Cerebellar nuclear complex (tissue), 1 donor: ENCODE measurements at places on chromosomes 12 and 14.

GRCh38 chr12:85277900-85278597 is 2.0 kb upstream of the ALX1 start:
- no peak for DNase-seq

- no peak for DNase-seq
These were observed 110.0 kb upstream of the CPM start for GRCh38 chr12:69042970-69043369.

DNA sequence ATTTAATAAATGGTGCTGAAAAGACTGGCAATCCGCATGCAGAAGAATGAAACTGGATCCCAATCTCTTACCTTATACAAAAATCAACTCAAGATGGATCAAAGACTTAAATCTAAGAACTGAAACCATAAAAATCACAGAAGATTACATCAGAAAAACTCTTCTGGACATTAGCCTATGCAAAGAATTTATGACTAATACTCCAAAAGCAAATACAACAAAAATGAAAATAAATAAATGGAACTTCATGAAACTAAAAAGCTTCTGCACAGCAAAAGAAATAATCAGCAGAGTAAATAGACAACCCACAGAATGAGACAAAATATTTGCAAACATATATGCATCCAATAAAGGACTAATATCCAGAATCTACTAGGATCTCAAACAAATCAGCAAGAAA is 14.3 kb upstream of the CLEC1A start:
- no peak for DNase-seq

DNA sequence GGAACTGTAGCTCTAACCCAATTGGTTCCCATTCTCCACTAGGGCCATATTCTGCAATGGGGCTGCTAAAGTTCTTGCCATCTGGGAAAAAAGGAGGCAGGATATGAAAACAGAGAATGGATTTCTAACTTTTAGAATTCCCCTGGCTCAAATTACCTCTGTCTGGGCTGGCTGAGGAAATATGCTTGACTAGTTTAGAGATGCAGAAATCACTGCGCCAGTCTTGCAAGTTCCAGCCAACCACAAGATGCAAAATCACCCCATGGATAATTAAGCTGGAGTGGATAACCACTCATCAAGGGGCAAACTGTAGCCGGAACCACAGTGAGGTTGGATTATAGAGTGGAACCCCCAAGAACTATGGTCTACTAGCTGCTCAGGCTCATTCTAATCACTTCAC is 126.3 kb downstream of the RALGAPA1 start:
- DNase-seq, result no peak

- no peak for DNase-seq
These were observed 51.2 kb downstream of the SINHCAF start for GRCh38 chr12:31274520-31275300.

DNA sequence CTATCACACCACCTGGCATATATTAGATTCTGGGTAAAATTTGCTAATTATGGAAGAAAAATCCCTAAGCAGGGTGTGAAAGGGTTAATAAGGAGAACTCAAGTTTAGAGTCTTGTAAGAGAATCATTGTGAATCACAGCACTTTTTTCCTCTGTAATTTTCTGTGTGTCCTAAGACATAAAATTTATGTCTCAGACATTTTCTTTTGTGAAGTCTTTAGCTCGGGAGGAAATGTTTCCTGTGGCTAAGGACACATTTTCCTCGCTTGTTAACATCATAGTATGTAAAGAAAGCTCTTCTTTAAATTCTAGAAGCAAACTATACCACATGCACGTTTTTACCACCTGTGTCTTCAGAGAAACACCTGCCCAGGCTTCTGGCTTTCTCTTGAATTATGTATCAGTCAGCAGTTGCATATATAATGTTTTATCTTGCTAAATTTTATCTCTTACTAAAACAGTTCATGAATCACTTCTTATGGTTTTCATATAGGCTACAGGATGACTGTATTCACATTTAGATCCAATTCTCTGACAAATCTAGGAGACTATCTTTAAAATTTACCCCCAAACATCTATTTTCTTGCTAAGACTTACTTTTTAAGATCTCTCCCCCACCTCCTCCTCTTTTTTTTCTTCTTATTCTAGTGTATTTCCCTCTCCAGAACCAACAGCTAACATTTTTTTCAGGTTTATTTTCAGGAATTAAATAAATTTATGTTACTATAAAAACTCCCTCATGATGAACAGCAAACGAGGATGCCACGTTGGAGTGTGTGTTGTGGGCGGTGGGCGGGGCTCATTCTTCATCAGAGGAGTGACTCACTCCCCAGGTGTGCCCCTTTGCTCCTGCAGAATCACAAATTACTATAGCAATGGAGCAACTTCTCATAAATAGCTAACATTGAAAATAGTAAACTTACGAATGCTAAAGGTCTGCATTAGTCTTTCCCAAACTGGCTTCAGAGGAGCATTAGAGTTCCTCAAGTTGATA is 11.6 kb upstream of the CSRP2 start:
- DNase-seq, result no peak

GRCh38 chr12:4526923-4527546 is 11.7 kb upstream of the RAD51AP1 start:
- DNase-seq, result no peak

DNA sequence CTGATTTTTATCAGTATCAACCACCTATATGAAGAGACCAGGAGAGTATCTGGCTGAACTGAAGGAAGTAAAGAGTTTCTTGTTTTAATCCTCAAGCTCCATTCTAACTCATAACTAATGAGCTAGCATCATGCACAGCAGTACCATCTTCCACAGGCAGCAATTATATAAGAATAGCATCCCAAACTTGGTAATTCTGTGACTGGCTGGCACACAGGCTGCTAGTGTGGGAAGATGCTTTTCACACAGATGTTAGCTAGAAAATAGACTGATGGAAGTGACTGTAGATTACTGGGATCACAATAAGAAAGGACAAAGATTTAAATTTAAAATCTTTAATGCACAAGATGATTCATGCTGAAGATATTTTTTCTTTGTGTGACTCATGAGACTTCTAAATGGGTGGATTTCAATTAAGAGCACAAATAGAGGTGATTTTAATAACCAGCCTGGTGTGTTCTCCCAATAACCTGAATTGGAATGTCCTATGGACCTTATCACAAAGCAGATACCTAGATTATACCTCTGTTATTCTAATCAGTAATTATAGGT is 417.7 kb upstream of the ATXN7L3B start:
- DNase-seq, result no peak

DNA sequence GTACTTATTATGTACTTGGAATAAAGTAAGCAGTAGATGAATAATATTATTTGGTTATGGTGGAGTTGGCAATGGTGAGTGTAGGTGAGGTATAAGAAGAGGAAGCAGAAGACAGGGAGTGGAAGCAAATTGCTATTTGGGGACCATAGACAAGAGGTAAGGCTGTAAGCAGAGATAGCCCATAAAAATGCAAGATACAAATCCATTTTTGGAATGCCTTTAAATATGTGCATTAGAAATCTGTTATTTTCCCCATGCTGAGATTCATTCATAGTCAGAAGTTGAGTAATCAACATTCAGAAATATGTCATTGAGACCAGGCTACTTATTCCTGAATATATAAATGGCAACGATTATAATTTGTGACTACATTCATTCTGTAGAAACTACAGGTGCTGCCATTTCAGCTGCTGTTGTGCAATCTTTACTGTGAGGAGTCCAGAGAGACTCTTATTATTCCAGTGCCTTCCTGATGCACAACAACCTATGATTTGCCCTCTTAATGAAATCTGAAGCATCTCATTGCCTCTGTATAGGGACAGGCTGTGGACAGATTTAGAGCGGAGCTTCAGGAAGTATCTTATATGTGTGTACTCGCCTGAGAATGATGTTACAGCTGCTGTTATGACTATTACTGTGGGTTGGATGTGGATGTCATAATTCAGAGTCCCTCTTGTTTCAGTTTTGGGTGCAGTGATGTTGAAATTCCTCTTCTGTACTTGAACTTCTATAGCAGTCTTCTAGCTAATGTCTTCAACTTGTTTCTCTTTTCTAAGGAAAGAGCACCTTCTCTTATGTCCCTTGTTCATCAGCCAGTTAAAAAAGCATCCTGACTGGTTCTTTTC is 173.8 kb downstream of the NAV3 start:
- DNase-seq, result no peak

DNA sequence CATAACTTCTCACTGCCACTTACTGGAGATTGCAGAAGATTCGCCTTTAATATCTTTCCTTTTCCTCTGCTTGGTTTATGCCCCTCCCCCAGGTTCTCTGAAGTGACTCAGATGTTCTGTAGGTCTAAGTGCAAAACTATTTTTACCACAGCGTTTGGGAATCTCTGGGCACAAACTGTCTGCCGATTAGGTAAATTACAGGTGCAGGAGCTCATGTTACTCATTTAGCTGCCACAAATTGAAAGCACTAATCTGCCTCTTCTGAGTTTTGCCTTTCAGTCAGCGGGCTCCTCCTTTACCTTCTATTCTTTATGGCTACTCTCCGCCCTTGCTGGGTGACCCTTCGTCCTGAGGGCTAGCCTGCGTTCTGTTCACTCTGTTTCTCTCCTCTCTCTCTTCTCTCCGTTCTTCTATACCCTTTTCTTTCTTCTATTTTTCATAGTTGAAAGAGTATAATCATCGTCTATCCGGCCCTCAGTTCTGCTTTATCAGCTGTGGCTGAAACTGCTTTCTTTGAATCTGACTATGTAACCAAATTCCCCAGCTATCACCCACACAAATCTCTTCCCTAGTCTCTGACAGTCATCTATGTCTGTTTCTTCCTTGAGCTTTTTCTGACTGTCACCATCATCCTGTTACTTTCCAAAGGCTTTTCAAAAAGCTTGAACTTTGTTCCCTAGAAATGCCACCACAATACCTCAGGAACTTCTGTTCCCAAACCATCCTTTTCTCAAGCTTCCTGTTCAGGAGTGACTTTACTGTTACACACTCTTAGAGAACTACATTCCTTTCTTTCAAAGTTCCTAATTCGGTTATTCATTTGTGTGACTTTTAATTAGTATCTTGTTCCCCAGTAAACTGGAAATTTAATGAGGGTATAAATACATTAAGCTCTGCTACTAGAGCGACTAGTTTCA is 4.3 kb upstream of the MYF6 start:
- DNase-seq, result no peak

- no peak for DNase-seq
These were observed 110.6 kb upstream of the PRMT8 start for GRCh38 chr12:3380200-3381043.

DNA sequence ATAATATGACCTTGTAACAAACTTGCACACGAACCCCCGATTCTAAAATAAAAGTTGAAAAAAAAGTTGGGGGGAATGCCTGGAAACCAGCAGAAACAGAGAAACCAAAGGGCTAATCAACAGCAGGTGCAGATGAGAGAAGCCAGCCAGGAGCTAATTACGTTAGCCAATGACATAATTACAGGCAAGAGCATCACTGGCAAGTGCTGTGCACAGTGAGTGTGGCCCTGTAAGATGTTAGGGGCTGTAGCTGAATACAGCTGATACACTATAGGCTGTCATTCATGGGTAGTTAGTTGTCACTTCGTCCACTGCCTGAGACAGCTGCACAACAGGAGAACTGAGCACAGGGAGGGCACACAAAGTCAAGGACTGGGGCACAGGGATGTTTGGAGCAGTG is 7.3 kb upstream of the FGF23 start:
- no peak for DNase-seq

GRCh38 chr12:64667793-64668192 is 57.5 kb downstream of the RASSF3 start:
- no peak for DNase-seq
